ENCODE measurements at places on chromosomes 5 and 9. TPM values are rescaled to one million over a fixed set of nuclear protein-coding genes. Genes with fewer than 3 reads are reported as not detected.

- no peak for DNase-seq
Observed at GRCh38 chr9:4833781-4834560, 41.2 kb downstream of the RCL1 start.

GRCh38 chr5:66454186-66455078 lies 141.8 kb upstream of the MAST4 start:
- DNase-seq = no peak

DNA sequence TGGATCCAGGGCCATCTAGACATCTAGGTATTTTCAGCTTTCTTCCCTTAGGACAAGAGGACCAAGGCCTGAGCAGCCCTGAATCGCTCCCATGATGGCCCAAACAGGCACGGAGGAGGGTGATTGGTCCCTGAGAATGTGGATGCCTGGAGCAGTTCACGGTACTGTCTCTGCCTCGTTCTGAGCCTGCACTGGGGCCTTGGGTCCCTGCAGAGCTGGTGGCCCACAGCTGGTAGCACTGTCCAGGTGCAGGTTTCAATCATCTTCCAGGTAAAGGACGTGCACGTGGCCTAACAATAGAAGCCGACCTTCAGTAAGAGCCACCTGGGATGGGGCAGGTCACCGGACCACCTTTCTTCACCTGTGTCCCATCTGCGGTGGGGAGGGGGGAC lies 19.4 kb upstream of the FCN1 start:
- no peak for DNase-seq

DNA sequence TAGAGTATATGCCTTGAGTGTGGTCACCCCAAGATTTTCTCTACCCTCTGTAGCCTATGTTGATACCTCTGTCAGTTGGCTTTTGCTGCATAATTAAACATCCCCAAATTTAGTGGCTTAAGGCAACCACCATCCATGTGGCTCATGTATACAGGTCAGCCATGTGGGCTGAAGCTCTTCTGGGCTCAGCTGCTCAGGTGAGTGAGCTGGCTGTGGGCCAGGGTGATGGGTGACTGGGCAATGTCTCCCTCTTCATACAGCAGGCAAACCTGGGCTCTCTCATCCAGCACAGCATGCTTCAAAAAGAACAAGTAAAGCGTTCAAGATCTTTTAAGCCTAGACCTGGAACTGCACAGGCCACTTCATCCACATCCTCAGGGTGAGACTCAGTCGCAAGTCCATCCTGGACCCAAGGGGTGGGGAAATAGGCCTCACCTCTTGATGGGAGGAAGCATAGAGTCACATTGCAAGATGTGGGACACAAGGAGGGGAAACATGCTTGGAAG lies 188.2 kb upstream of the TAS2R1 start:
- DNase-seq = no peak

GRCh38 chr5:77991084-77991483 lies 214.9 kb upstream of the TBCA start:
- DNase-seq = no peak

DNA sequence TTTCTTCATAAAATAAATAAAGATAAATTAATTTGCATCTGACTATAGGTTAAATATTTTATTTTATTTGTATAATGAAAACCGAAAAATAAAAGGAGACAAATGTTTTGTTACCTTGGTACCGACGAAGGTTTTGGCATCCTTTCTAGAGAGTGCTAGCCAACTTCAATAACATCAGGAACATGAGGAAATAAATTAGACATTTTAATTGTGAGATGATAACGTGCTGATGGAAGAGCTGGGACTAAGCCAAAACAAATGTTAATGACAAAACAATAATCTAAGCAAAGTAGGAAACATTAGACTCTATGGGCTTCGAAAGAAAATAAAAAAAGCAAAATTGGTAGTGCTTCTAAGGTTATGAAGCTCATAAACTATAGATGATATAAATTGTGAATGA lies 201.0 kb downstream of the IRX2 start:
- no peak for DNase-seq

The CDHR2 gene
- 13.3 TPM for total RNA-seq

The PLPPR1 gene
- total RNA-seq = not detected

The DBH gene
- total RNA-seq = not detected

The C6 gene
- not detected for total RNA-seq

The NUTM2G gene
- not detected for total RNA-seq

The GMCL2 gene
- not detected for total RNA-seq

The TRIP13 gene
- total RNA-seq = 29.9 TPM

Data from Calu3 (cell line).